ENCODE measurements at places on chromosomes 12 and 14.

- no peak for DNase-seq
Observed at GRCh38 chr12:107159384-107159900, 66.1 kb upstream of the CRY1 start.

- no peak for DNase-seq
Observed at GRCh38 chr14:28461389-28461788, 305.2 kb upstream of the FOXG1 start.

DNA sequence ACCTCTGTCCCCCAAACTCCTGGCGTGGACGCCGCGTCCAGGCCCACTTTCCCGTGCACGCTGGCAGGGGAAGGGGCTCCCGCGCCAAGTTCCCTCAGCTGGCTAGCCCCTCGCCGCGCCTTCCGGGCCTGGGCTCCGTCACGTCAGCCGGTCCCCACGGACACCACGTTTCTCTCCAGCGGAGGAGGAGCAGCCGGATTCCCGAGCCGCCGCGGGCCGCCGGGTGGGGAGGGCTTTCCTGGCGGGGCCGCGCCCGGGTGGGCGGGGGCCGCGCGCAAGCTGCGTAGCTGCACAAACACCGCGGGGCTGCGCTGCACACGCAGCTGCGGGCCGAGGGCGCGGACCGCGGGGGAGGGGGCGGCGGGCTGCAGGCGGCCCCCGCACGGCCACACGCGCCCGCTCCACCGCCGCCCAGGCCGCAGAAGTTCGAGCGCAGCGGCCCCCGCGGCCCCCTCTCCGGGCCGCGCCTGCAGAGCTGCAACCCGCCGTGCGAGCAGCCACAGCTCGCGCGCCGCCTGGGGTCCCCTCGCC, 45.1 kb upstream of the PNMA1 start:
- DNase-seq, result no peak

DNA sequence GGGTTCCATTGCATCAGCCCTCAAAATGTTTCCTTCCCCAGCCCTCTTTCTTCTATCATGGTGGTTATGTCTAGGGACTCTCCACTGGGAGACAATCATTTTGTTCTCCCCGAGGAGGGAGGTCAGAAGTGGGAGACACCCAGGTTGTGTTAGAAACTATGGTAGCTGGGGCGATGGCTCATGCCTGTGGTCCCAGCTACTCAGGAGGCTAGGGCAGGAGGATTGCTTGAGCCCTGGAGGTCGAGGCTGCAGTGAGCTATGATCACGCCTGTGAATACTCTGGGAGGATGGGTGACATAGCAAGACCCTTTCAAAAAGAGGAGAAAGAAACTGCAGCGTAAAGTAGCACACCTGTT, 13.0 kb upstream of the LRRC23 start:
- no peak for DNase-seq

DNA sequence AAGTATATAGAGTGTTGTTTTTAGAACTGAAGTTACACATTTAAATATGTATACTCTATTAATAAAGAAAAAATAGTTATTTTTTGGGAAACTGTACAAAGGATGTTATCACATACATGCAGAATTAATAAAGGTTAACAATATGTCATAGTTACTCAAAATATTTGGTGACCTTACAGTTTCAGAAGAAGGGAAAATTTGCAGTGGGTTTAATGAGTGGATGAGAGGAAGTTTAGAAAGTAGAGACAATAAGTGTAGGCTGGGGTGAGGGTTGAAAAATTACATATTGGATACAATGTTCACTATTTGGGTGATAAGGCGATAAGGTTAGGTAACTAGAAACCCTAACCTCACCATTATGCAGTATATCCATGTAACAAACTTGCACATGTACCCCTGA, 13.5 kb downstream of the WNK1 start:
- no peak for DNase-seq

DNA sequence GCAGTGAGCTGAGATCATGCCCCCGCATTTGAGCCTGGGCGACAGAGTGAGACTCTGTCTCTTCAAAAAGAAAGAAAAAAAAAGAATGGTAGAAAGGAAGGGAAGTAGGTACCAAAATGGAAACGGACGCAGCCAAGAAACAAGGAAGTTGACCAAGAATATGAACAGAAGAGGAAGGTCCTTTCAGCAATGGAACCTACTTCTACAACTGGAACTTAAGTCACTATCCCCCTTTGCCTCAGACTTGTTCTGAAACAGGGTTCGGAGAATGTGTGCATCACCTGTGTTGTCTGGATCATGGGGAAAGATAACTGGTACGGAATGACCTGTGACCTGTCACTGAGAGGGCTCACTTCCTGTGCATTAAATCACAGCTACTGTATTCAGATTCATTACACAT, 43.9 kb upstream of the RNASE1 start:
- DNase-seq, result no peak

DNA sequence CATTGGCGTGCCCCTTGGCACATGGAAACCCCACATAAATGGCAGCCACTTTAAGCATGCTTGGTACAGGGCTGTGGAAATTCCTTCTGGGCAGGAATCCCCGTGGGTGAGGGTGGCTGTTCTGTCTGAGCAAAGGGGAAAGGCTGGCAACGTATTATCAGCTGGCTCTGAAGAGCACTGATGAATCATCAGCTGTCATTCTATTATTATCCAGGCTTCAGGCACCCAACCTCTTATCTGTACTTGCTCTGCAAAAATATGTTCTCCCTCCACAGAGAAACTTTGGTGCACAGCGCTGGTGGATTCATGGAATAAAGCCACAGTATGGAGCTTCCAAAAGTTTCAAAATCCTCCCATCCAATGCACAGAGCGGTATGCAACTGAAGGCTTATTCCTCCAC, 167.1 kb downstream of the TBX5 start:
- DNase-seq, result no peak

DNA sequence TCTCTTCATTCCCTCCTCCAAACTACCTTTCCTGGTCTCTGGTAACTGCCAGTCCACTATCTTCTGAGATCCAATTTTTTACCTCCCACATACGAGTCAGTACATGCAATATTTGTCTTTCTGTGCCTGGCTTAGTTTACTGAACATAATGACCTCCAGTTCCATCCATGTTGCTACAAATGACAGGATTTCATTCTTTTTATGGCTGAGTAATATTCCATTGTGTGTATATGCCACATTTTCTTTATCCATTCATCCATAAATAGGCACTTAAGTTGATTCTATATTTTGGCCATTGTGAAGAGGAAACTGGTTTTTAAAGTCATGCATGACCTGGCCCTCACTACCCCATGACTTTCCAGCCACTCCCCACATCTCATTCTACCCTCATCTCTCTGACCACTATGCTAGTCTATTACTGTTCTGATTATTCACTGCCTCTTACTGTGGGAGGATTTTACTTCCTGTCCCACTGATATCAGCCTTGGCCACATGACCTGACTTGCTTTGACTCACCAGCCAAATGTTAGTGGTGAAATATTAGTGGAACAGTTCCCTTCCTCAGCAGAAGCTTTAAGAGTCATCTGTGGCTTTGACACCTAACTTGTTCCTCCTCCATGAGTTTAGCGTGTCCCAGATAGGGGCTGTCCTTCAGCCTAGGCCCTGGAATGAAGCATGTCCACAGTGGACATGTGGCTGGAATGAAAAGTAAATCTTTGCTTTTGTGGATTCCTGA, 52.2 kb downstream of the GOLGA5 start:
- no peak for DNase-seq

All from ascending aorta (tissue), 2 donors.